NCI-H1092 treated with DMSO at 0.1 percent for 48 hours (cell line): ENCODE measurements at places on chromosomes 2 and 18.

DNA sequence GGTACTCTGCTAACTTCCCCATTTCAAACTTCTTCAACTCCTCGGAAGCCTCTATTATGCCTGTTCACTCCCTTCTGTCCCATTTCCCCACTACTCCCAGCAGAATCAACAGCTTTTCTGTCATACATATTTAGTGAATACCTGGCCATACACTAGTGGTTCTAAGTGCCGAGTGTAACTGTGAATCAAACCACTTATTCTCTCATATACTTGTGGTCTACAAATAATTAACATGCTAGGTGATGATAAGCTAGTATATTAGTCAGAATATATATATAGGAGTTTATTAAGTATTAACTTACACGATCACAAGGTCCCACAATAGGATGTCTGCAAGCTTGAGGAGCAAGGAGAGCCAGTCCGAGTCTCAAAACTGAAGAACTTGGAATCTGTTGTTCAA, 150.7 kb downstream of the CCDC102B start:
- DNase-seq = no peak

GRCh38 chr18:36697905-36698304, 130.9 kb downstream of the TPGS2 start:
- DNase-seq = no peak

- no peak for DNase-seq
These were observed 8.4 kb upstream of the ARID5A start for GRCh38 chr2:96528006-96528699.

DNA sequence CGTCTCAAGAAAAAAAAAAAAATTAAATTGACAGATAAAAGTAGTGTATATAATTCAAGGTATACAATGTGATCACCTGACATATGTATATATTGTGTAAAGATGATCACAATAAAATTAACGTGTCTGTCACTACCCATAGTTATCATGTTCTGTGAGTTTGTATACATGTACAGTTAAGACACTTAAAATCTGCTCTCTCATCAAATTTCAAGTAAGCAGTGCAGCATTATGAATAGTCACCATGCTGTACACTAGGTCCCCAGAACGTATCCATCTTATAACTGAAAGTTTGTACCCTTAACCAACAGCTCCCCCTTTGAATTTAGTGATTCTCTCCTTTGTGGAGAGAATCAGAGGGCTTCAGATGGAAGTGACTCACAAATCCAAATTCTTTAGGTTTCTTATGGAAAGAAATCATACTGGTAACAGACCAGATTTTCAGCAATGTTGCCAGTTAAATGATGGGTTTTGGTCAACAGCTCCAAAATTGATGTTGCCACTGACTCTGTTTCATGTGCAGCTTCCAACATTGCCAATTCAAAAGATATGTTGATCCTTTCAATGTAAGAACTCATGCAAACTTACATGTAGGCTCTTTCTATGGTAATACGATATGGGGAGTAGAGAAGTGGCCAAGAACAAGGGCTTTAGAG, 281.5 kb downstream of the AFF3 start:
- DNase-seq = no peak

DNA sequence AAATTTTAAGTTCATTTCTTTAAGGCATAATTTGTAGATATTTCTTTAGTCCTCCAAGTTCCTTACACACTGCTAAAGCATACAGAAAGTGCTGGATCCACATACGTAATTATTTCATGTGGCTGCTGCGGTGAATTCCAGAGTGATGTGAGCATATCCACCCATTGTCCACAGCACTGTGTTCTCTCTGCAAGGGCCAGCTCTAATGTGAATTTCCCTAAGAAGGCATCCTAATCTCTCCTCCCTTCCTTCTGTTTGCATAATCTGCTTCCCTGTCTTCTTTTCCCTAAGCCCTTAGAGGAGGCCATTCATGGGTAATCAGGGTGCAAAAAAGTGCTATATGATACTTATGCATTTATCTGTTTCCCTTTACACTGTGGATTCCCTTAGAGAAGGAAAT, 57.2 kb downstream of the COBLL1 start:
- DNase-seq = no peak

- no peak for DNase-seq
These were observed 67.7 kb downstream of the ACVR1 start for GRCh38 chr2:157808421-157808820.
